Muscle of back (tissue), 13 donors: ENCODE measurements at places on chromosomes 13 and 19.
A peak's percentile ranks its signal among the peaks of the same experiment; 100 is the strongest.

DNA sequence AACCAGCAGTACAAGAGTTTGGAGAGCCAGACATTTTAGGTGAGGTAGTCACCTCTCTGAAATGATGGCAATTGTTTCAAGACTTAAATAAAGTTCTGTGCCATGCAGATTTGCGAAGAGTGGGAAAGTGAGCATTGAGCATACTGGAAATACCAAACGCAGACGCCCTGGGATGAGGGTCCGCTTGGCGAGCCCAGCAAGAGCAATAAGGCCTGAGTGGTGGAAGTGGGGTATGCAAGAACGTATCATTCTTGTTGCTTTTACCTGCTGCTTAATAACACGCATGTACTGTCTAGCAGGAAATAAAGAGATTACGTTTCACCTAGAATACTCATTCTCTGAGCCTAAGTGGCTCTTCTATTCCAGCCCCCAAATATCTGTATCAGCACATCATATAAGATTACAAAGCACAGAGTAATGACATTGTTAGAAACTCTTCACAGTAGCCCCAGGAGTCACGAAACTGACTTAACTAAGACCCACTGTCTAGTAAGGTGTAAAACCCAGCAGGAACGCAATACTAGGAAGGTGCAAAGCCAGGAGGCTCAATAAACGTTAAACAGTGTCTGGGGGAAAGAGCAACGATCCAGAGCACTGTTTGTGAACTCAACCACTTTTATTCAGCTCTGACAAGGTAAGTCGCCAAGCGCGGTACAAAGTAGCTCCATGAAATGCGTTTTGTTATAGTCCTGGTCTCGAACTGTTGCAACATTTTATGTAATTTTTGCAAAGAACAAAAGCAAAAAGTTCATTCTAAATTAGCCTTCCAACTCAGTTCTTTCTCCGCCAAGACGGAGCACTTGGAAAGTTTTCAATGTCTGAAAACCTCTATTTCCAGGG is 1.2 kb downstream of the RCBTB2 start:
- DNase-seq = no peak

DNA sequence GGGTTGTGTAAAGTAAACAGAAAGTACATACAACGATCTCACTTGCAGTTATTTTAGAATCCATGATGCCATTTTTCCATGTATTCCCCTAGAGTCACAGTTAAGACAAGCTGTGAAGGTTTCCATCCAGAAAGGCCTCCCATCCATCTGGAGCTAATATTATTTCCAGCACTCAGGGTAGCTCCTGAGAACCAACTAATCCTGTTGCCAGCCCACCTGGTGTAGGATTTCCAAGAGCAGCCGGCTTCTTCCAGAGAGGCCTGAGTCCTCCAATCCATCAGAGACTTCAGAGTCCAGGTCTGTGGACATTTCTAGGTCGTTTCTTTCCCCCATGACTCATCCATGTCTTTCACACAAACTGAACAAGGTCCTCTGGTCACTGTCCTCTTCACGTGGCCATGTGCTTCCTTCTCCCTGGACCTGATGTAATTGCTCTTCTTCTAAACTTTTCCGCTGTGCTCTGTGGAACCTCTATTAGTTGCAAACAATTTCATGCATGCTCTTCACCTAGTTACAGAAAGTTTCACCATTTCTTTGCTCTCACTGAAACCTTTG is 270.3 kb upstream of the TMTC4 start:
- no peak for DNase-seq

DNA sequence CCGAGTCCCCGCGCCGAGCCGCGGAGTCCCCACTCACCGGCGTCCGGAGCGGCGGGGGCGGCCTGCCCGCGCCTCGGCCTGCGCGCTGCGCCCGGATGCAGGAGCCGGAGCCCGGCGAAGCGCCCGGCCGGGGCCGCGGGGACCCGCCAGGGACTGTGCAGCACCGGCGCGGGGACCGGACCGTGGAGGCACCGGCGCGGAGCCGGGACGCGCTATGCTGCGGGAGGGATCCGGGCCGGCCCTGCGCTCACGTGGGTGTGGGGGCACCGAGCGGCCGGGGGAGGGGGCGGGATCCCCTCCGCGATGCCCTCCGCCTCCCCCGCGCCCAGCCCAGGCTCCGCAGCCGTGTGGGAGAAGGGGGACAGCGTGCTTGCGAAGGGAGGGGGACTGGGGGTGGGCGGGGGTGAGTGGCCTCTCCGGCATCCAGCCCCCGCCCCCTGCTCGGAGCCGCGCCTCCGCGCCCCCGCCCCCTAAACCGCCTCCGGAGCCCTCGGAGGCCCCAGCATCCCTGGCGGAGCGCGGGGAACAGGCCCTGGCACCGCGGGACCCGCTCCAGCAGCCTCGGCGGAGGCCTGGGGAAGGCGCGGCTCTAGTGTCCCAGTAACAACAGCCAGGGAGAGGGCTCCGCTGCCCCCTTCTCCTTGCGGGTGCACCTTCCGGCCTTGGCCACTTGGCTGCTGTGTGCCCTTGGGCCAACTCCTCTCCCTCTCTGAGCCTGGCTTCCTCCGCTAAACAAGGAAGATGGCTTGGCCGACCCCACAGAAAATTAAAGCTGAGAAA is at the start of gene SLC1A6:
TSS of gene SLC1A6 (minus strand) at position 389 of the 780 bp plus-strand sequence. CDS start 6,954 bp downstream, outside the sequence.
- DNase-seq = no peak

- DNase-seq = no peak
Measured at GRCh38 chr19:32068793-32069192, 276.6 kb upstream of the ZNF507 start.

DNA sequence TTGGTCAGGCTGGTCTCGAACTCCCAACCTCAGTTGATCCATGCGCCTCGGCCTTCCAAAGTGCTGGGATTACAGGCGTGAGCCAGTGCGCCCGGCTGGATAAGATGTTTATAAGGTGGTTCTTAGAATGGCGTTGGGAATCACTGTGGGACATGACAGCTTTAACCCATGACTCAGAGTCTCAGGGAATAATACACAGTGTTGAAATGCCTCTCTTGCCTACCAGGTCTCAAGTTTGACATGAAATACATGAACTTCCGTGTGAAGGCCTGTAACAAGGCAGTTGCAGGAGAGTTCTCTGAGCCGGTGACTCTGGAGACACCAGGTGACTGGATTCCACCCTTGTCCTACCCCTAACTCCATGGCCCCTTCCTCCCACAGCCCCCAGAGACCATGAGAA is 12.6 kb downstream of the FSD1 start:
- no peak for DNase-seq

DNA sequence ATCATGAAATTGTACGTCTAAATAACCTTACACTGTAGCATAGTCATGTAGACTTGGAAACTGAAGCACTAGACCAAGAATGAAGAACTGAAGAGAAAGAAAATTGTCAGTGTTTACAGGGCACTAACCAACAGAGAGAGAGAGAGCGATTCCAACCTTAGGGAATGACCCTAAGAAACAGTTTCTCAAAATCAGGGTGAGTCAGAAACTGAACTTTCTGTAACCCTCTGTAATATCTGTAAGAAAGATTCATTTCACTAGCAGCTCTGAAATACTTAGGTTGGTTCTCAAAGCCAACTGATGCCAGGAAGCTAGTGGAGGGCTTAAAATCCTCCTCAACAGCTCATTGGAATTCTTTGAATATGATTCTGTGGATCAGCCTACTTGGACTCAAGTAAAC is 936.9 kb downstream of the EFNB2 start:
- no peak for DNase-seq

DNA sequence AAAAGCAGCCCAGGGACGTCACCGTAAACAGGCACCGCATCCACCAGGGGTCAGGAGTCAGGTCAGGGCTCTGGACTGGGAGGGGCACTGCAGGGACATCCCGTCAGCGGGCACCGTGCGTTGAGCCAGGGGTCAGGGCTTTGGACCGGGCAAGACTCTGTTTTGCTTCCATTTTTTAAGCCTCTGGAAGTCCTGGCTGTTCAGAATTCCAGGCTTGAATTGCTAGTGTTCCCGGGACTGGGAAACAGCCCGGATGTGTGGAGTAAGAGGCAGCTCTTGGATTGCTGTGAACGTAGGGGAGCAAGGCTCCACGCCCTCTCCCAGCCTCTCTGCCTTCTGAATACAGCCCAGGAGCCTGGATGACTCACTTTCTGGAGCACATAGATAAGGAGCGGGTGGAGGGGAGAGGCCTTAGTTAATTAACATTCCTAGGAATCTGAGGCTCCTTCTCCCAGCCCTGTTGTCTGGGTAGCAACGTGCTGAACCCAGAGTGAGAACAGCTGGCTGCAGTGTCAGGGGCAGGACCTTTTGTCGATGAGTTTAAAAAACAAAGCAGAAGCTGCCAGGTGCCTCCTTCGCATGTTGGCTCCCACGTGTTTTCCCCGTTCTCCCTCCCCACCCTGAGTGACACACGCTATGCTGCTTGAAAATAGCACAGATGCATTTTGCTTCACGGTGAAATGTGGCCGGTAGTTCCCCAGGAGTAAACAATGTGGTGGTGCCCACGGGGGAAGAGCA is 21.9 kb downstream of the ATP11A start:
- peak; percentile 95 for DNase-seq

- no peak for DNase-seq
Measured at GRCh38 chr13:109100705-109101304, 471.4 kb downstream of the MYO16 start.

DNA sequence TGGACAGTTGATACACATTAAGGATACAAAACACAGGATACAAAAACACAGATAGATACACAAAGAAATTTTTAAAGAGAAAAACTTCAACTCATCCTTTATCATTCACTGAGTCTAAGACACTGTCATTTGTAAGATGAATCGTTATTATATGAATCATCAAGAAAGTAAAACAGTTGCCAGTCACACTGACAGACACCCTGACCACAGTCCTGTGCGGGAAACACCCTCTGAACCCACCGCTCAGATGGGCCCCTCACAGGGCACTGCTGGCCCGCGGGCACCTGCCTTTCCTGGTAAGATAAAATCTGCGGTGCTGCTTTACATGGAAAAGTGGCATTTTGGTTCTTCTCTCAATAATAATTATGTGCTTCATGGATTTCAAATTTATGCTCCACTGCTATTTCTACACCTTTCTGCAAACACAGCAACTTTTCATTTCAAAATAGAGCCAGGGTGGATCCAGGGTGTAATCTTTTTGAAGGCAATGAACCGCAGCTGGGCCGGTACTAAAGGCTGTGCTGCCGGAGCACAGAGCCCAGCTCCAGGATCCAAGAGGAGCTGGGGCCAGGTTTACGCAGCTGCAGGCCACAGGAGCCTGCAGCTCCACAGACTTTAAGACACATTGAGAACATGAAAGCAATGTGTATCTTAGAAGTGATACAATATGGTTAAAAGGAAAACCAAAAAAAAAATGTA is 76.8 kb downstream of the TUBGCP3 start:
- no peak for DNase-seq

DNA sequence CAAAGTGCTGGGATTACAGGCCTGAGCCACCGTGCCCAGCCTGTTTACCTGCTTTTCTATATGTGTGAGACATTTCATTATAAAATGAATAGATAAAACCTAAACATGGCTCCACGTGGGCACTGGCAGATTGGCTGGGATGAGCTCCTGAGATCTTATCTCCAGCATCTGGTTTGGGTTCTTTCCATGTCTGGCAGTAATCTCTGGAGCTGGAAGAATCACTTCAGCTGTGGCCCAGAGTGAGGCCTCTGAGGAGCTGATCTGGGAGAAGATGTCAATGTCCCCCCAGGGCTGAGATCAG is 5.5 kb upstream of the SULT2A1 start:
- no peak for DNase-seq

DNA sequence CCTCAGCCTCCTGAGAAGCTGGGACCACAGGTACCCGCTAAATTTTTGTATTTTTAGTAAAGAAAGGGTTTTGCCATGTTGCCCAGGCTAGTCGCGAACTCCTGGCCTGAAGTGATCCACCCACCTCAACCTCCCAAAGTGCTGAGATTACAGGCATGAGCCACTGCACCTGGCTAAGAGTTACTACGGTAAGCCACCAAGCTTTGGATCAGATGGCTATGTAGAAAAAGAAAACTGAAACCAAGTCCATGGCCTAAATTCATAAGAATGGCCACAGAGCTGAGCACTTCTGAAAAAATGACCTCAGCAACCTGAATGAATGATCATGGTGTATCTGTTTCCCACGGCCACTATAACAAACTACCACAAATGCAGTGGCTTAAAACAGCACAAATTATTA is 9.4 kb downstream of the OPA3 start:
- DNase-seq = no peak

GRCh38 chr19:33194886-33195644 is 935 bp downstream of the LRP3 start:
- DNase-seq = peak; percentile 75

- DNase-seq = no peak
Measured at GRCh38 chr13:59782696-59783095, 381.0 kb downstream of the DIAPH3 start.

DNA sequence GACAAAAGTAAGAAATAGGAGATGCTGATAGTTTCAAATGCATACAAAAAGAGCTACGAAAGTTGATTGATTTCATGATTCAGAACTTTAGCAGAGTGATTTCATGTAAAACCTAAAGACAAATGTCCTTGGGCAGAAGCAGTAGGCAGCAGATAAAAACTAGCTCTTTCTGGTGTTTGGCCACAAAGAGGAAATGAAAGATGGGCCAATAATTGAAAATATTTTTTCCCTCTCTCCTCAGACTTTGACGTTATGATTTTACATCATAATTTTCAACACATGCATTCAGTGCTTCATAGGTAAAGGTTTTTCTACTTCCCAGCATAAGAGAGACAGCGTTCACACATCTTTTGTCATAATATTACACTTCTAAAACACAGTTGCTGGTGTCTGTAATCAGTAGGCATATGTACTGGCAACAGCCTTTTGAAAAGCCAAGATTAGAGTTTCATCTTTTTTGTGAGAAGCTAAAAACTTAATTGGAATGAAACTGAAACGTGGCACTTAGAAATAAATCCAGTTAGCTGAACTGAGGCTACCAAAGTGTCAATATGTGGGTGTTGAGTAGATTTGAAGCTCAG is 9.3 kb downstream of the SCEL start:
- no peak for DNase-seq

DNA sequence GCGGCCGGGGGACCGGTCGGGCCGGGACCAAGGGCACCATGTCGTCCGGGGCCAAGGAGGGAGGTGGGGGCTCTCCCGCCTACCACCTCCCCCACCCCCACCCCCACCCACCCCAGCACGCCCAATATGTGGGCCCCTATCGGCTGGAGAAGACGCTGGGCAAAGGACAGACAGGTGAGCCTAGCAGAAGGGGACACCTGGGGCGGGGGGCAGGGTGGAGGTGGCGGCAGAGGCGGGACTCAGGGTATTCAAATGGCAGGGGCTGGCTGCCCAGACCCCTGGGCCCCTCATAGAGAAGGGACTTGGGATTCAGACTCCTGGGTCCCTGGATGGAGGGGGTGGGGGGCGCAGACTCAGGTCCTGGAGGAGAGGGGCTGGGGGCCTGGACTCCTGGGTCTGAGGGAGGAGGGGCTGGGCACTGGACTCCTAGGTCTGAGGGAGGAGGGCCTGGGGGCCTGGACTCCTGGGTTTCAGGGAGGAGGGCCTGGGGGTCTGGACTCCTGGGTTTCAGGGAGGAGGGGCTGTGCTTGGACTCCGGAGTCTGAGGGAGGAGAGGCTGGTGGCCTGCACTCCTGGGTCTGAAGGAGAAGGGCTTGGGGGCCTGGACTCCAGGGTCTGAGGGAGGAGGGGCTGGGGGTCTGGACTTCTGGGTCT is 735 bp downstream of the BRSK1 start:
- no peak for DNase-seq

- DNase-seq = no peak
Measured at GRCh38 chr19:43380008-43380407, 26.5 kb downstream of the CD177 start.
